ENCODE measurements at places on chromosomes 4 and X.

- no peaks in the 10 kb centered on the region for H3K36me3 ChIP-seq
- peak overlapping the region; percentile 96 for H3K27ac ChIP-seq
- peak overlapping the region; percentile 49 for H3K4me3 ChIP-seq
- H3K4me1 ChIP-seq: peaks cover 29% of the 10 kb centered on the region
These were observed 38.4 kb upstream of the PDLIM3 start for GRCh38 chr4:185573651-185574199.

- H3K27me3 ChIP-seq: peaks cover 1% of the 10 kb centered on the region
- no peak for DNase-seq
- H3K4me3 ChIP-seq: no peak overlapping the region
- H3K4me1 ChIP-seq: no peaks in the 10 kb centered on the region
These were observed 1149.7 kb downstream of the STPG2 start for GRCh38 chr4:96993560-96993959.

DNA sequence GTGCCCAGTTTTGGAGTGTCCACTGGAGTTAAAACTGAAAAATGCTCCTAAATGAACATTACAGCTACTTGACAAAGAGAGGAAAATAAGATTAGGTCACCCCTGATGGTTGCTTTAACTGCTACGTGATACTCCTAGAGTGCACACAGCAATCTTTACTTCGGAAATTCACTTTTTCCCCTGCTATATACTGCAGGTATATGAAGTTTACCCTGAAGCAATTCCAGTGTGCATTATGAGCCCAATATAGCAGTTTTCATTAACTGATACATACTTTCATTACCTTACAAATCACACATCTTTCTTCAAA is 773 bp upstream of the ZNF827 start:
- H3K27ac ChIP-seq: peak overlapping the region; percentile 90
- H3K4me3 ChIP-seq: peak overlapping the region; percentile 98
- H3K36me3 ChIP-seq: no peaks in the 10 kb centered on the region
- no peaks in the 10 kb centered on the region for H3K27me3 ChIP-seq

GRCh38 chr4:6527683-6528595 is 47.0 kb upstream of the MAN2B2 start:
- H3K4me3 ChIP-seq: no peak overlapping the region
- H3K4me1 ChIP-seq: no peaks in the 10 kb centered on the region
- no peak for DNase-seq
- H3K27me3 ChIP-seq: peaks cover 34% of the 10 kb centered on the region
- H3K36me3 ChIP-seq: no peaks in the 10 kb centered on the region
- H3K27ac ChIP-seq: no peak overlapping the region

DNA sequence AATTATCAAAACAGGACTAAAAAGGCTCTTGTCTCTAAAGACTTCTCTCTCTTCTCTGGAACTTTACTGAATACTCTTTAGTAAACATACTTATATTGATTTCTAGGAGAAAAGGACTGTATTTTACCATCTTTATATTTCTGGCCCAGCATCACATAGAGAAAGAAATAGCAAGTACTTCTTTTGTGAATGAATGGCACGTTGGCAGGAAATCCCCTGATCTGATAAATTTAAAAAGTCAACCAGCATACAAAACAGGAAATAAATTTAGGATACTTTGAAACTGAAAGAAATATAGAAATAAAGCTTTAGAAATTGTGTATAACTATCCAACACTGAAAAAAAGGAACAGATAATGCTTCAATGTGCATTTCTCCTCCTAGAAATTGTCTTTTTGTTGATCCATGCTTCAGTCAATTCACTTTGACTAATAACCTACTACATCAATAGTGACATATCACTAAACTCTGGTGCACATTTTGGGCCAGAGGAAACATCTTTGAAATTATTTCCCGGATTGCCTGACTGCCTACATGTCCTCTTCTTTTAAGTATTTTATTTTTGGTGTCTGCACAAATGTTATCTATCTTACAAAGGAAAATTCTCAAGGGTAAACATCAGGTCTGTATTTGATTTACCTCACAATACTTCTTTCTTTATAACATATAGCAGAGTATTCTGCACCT is 183.5 kb upstream of the FSTL5 start:
- no peaks in the 10 kb centered on the region for H3K4me1 ChIP-seq
- no peak for DNase-seq
- no peak overlapping the region for H3K4me3 ChIP-seq
- H3K36me3 ChIP-seq: no peaks in the 10 kb centered on the region
- no peaks in the 10 kb centered on the region for H3K27me3 ChIP-seq
